Astrocyte (in vitro differentiated cells and primary cell): ENCODE measurements at places on chromosomes 7 and 10. TPM values are rescaled to one million over a fixed set of nuclear protein-coding genes. Genes with fewer than 3 reads are reported as not detected.
A peak's percentile ranks its signal among the peaks of the same experiment; 100 is the strongest.

GRCh38 chr10:11446133-11446532 is 165.3 kb downstream of the USP6NL start:
- no peak for DNase-seq

SPDYE11 gene
- not detected in 2 replicates for total RNA-seq

PTPRN2 gene
- total RNA-seq = 0.09 TPM in 1 of 2 replicates, not detected in the other

NHLRC2 gene
- 15.6 and 16.9 TPM in 2 replicates for total RNA-seq

- DNase-seq = peak; percentile 58
Measured at GRCh38 chr7:31815796-31816195, 128.8 kb downstream of the PPP1R17 start.

- DNase-seq = no peak
Measured at GRCh38 chr7:54331311-54331710, 210.9 kb upstream of the VSTM2A start.

CRHR2 gene
- total RNA-seq = not detected in 2 replicates

ZP3 gene
- total RNA-seq = 1.4 and 2.6 TPM in 2 replicates

ZSCAN21 gene
- 10.1 and 11.1 TPM in 2 replicates for total RNA-seq

GRCh38 chr10:43844221-43844620 is 195.5 kb upstream of the ZNF32 start:
- no peak for DNase-seq

- no peak for DNase-seq
Measured at GRCh38 chr10:20955355-20955893, 58.3 kb upstream of the NEBL start.

CTAGE8 gene
- 0.96 and 0.98 TPM in 2 replicates for total RNA-seq

- DNase-seq = no peak
Measured at GRCh38 chr7:158141806-158142518, 445.7 kb downstream of the PTPRN2 start.

PIP gene
- total RNA-seq = not detected in 2 replicates

CTAGE4 gene
- 0.99 and 1.4 TPM in 2 replicates for total RNA-seq

DNA sequence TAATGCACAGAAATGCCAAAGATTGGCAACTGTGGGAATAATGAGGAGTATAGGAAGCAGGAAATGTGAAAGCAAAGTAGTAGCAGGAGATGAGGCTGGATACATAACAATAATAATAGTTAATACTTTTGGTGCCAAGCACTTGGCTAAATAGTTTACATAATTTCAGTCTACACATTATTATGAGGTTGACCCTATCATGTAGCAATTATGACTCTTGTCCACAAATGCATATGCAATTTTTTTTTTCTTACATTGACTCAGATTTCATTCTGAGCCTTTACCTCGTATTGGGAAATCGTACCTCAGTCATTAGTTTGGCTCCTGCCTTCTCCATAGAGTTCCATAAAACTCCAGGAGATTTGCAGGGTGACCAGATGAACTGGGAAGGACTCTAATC is 219.9 kb downstream of the SUGCT start:
- no peak for DNase-seq

DNA sequence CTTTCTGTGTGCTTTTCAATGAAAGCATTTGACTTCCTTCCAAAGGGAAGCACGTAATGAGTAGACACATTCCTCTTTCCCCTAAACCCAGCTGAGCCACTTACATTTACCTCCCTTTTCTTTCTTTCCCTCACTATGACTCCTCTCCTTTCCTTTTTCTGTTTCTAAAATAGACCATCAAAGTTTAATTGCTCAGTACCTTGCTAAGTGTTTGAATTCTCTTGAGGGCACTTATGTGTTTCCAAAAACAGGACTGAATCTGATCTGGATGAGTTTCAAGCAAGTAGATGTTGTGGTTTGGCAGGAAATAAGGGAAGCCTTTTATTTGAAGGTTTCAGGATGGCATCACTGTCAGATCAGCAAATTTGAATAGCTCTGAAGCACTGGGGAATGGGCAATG is 396.2 kb downstream of the REEP3 start:
- no peak for DNase-seq

- no peak for DNase-seq
Measured at GRCh38 chr7:23714579-23714978, 4.6 kb downstream of the STK31 start.

DNA sequence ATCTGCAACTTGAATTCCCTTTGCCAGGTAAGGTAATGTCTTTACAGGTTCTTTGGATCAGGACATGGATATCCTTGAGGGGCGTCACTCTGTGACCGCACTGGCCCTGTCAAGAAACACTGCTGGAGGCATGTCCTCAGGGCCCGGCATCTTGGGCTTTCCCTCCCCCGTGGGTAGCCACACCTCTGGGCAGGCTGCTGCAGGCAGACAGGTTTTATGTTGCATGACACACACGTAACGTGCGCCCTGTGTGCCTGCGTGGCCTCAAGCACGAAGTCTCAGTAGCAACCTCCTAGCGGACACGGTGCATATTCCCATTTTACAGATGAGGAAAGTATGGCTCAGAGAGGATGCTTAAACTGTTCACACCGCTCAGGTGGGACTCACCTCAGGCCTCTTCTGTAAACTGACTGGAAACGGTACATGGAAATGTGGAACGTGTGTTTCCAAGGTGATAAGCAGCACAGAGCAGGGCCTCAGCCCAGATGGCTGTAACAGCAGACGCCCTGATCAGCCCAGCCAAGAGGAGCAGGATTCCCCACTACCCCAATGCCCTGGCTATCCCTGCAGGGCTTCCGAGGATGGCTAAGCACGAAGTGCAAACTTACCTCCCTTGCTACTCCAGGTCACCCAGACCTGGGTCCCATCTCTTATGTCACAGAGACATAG is 553.6 kb downstream of the TCERG1L start:
- no peak for DNase-seq

PITX3 gene
- total RNA-seq = 1.6 and 1.7 TPM in 2 replicates

GPR37 gene
- 9.0 and 9.8 TPM in 2 replicates for total RNA-seq

EPHB6 gene
- total RNA-seq = 15.7 and 16.2 TPM in 2 replicates

DNAH11 gene
- total RNA-seq = 0.43 and 0.72 TPM in 2 replicates

FFAR4 gene
- not detected in 2 replicates for total RNA-seq

GRCh38 chr7:49453486-49453885 is 320.0 kb upstream of the VWC2 start:
- no peak for DNase-seq

DNA sequence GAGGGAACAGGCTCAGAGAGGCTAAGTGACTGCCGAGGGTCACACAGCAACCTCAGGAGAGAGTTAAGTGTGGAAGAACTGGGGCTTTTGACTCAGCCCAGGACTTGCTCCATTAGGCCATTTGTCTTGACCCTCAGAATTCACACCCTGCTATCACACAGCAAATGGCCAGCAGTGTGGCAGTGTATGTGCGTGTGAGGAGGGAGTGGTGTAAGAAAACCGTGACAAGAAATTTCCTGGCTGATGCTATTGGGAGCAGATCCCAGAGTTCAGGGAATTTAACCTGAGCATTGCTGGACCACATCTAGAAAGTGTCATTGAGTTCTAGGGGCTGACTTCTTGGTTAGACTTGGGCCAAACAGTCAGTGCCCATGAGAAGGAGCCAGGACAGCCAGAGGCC is 18.4 kb downstream of the VWA2 start:
- DNase-seq = no peak

DNA sequence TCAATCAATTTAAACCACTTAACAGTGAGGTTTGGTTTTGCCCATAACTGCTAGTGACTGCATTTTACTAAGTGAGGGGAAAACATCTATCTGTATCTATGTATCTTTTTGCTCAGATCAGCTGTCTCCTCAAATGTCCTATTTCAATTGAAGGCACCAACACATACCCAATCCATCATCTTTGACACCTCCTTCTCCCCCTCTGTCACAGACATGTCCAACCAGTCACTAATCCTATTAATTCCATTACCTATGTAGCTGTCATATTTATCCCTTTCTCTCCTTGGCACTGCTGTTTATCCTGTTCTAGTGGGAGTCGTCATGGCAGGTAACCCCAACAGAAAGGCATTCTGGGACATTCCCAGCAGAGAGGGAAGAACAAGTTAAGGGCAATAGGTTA is 975.2 kb upstream of the AUTS2 start:
- no peak for DNase-seq

- no peak for DNase-seq
Measured at GRCh38 chr7:8881916-8882315, 448.5 kb downstream of the NXPH1 start.

DNA sequence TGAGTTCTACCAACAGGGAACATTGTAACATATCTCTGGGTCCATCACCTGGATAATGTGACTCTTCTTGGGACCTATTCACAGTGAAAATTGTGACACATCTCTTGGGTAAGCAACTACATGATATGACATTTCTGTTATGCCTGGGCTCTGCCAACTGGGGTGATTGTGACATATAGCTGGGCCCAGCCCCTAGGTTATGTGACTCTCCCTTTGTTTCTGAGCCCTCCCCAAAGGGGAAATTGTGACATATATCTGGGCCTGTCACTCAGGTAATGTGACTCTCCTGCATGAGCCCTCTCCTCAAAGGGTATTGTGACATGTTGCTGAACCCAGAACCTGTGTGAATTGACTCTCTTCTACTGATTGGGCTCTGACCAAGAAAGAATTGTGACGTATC is 22.4 kb upstream of the ZNF107 start:
- DNase-seq = no peak

DNA sequence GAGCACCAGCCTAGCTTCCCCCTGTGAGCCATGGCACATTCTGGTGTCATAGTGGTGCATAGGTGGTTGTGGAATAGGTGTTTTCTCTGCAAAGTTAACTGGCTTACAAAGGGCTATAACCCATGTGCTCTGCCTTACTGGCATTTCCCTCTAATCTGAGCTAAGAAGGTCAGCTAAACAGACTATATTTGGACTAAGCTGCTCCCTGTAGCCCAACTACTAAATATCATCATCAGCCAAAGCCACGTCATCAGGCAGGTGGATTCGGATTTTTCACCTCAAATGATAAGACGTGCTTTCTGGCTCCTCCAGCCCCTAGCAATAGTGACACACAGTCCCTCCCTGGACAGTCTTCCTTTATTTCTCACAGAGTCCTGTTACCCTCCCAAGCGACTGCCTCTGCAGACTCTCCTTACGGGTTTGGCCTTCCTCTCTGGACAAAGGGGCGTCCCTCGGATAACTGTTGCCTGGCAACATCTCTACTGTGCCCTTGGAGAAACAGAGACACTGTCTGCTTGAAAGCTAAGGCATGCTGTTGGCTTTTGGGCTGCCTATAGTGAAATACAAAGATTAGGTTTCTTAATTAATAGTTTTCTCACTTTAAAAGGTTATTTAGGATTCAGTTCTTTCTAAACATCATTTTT is 9.1 kb downstream of the SLC13A4 start:
- no peak for DNase-seq
